ENCODE measurements at places on chromosomes 7 and 10.

- peak; percentile 16 for DNase-seq
Observed at GRCh38 chr7:102978284-102978683, 65.5 kb downstream of the LRRC17 start.

DNA sequence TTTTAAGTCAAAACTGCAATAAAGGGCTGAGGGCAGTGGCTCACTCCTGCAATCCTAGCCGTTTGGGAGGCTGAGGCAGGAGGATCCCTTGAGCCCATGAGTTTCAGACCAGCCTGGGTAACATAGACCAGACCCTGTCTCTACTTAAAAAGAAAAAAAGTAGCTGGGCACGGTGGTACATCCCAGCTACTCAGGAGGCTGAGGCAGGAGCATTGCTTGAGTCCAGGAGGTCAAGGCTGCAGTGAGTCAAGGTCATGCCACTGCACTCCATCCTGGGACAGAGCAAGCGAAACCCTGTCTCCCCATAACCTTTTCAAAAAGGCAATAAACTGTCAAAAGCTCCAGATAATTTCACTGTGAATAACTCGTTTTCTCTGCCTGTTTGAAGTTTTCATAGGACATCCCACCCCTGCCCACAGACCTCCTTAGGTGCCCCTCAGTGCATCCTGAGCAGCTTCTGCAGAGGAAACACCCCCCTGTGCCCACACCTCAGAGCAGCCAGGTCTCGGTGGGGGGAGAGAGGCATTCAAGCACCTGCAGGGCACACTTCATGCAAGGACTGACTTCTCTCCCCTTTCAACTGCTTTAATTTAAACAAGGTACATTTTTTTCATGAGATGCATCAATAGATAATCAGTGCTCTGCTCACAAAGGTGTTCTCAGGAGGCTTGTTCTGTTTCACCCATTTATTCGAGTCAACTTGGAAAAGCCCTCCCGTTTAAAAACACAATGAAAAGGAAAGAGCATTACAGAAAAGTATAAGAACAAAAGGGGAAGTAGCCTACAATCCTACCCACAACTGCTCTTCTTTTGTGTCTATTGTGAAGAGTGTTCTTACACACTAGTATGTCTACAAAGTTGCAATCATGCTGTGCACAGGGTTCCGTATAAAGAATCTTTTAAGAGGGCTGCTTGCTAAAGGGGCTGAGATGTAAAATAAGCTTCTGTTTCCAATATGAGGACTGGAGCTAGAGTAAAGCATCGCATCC, 104.9 kb downstream of the KMT2E start:
- DNase-seq = no peak

DNA sequence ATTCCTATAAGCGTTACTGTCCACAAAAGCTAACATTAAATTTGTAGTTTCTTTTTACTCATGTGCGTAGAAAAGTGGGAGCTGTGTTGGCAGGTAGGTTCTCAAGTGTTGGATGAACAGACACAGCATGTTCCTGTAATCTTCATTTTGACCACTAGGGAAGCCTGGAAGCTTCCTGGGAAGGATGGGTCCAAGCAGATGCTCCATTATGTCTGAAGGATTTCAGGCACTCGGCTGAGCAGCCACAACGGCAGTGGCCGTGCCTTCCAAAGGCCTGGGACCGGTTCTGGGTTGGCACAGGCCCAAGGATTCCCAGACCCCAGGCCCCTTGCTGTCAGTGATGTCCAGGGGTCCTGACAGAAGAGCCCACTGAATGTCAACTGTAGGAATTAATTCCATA, 386.3 kb downstream of the TNS3 start:
- DNase-seq = no peak

DNA sequence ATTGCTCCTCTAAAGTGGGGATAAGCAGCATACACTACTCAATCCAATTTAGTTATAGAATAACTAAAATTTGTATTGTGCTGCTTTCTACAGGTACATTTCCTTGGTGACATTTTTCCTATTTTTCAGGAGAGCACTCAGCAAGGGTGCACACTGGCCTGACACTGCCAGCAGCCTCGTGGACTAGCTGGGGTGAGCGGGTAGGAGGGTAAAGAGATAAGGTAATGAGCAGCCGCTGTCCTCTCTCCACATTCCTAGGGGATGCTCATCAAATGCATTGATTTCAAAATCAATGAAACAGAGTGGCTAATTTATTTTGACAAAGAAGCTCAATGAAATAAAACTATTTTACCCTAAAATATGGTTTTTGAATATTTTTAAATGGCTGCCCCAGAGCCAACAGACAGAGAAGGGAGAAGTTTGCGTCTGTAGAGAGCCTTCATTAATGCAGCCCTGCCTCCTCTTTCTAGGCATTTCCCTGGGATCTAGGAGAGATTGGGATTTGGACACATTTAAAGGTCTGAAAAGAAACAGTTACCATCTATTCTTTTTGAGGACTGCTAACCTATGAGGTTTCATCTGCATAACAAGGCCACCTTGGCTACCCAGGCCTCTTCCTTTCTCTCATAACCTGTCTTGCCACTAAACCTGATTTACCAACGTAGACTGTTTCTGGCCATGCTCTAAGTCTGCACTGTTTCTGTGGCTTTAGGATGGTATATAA, 561.0 kb downstream of the IPMK start:
- no peak for DNase-seq

DNA sequence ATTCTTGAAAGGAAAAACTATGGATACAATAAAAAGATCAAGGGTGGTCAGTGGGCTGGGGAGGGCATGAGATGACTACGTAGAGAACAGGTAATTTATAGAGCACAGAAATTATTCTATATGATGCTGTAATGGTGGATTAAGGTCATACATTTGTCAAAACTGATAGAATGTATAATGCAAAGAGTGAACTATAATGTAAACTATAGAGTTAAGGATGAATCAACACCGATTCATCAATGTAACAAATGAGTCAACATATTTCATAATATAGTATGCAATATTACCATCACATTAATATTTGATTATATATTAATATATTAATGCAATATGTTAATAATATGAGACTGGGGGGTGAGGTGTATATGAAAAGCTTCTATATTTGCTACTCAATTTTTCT, 555.6 kb upstream of the POT1 start:
- DNase-seq = no peak

DNA sequence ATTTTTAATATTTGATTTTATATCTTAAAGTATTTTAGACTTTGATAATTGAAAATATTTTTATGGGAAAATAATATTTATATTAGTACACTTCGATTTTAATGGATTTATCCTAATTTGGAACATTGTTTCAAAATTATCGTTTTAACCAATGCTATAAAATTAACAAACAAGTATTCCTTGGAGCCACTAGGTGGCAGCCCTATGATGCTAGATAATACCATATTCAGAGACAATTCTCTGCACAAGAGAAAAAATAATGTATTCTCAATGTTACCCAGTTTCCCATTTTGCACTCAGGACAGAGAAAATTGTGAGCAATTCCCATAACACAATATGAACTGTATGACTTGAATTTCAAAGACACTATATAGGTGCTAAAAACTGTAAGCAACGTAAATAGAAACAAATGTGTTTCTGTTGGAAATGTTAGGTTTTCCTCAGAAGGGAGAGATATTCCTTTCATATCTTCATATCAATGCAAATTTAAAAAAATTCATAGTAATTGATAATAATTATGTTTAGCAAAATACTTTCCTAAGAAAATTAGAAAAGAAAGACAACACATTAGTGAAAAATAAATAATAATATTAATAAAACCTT, 237.8 kb downstream of the SEMA3E start:
- DNase-seq = peak; percentile 7

GRCh38 chr7:131487217-131487616, 69.2 kb downstream of the PODXL start:
- DNase-seq = no peak

DNA sequence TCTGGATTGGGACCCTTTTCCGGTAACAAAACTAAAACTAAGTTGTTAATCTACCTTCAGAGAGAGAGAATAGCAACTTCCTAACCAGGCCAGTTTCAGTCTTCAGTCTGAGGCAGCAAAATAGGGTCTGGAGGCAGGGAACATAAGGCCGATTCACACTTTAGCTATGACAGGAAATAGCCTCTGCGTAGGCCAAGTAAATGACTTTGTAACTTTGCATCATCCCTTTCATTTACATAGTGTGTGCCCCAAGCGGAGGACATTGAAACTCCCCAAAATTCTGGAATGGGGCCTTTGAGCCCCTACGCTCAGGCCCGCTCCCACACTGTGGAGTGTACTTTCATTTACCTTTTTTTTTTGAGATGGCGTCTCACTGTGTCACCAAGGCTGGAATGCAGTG, 1.7 kb upstream of the UPP1 start:
- DNase-seq = peak; percentile 70

- peak; percentile 69 for DNase-seq
Observed at GRCh38 chr7:54841772-54842697, 83.0 kb upstream of the SEC61G start.

DNA sequence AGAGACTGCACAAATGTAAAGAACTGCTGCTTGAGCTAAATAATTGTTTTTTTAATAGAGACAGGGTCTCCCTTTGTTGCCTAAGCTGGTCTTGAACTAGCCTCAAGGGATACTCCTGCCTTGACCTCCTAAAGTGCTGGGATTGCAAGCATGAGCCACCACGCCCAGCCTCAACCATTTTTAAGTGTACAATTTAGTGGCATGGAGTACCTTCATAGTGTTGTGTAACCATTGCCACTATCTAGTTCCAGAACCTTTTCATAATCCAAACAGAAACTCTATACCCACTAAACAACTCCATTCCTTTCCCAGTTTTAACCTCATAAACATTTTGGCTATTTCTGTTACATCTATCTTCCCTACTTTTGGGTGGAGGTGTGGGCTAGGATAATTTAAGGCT, 6.7 kb downstream of the EIF4H start:
- DNase-seq = no peak

DNA sequence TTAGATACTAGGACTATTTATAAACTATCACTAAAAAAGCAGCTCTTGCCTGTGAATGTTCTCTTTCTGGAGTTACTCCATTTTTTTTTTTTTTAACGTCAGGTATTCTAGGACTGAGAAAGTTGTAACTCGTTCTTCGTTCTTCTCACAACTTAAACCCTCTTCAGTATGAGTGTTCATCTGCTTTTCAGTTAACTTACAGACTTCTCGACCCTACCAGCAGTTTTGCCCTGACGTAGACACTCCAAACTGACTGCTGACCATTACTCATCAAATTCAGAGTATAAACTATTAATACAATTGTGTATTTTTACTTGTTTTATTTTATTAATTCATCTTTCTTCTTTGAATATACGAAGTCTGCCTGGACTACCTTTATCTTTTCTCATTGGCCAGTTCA, 353.1 kb downstream of the GPR37 start:
- DNase-seq = no peak

GRCh38 chr7:25240896-25241295, 12.6 kb upstream of the NPVF start:
- DNase-seq = no peak

DNA sequence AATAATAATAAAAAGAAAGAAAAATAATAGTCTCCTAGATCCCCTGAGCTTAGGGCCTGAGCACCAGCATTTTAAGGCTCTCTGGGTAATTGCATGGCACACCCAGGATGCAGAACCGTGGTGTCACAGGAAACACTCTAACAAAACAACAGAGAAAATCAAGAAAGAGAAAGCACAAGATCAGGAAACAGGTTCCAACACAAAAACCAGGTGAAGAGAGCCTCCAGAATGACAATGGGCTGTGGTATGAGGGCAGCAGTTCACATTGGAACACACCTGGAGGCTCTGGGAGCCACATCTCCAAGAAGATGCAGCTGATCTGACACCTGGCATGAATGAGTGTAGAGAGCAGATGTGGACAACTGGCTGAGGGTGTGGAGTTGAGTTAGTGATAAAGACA, 7.1 kb downstream of the MMRN2 start:
- DNase-seq = no peak

DNA sequence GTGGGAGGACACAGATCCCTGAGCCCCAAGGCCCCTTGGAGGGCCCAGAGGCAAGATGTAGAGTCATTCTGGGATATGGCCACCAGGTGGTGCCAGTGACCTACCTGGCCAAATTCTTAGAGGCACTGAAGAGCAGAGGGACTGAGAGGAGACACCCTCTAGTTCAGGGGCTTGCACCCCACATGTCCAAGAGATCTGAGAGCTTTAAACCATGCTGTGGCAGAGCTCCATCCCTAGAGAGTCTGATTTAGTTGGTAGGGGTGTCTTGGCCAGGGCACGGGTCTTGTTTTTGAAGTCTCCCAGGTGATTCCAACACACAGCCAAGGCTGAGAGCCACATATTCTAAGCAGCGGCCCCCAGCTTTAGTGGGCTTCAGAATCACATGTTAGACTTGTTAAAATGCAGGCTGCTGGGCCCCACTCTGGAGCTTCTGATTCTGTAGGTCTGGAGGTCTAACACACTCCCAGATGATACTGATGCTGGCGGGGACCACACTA, 52.5 kb downstream of the PRF1 start:
- no peak for DNase-seq

DNA sequence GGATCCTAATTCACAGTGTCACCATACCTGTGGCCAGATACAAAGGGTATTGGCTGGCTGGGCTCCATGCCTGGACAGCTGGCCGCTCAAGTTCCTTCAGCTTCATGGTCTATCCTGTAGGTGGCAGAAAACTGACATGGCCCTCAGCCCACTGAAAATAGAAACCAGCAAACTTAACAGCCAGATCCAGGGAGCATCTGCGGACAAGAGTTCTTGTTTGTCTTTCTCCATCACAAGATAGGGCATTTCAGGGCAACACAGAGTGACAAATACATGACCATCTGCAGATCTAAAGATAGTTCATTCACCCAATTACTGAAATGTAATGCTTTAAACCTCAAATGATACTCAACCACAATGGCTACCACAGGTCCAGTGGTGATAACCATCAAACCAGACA, 2.8 kb downstream of the SEC31B start:
- no peak for DNase-seq

DNA sequence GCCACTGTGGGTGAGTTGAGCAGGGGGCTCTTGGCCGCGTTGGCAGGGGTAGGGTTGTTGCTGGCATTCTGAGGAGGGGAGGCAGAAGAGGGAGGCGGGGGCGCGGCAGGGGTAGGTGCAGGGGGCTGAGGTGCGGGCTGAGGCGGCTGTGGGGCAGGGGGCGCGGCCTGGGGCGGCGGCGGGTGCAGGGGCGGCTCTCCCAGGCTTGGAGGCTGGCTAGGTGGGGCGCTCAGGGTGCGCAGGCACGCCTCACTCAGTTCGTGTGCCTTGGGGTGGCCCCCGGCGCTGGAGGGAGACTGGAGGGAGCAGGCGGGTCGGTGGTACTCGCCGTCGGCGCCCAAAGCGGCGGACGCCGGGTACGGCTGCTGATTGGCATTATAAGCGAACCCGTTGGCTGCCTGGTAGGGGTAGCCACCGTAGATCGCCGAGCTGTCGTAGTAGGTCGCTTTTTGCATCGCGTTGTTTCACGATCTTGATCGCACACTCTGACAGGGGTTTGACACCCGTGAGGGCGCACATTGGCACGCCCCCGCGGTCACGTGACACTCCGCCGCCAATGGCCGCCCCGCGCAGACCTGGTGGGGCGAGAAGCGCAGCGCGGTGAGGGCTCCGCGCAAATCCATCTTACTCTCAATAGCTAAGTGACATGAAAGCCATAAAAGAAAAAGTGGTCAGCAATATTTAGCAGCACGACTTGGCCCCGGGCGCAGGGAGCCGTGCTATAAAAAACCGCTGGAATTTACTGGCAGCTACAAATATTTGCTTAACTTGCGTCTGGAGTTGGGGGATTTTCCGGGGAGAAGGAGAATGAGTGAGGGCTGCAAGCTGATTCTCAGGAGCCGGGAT, 7.9 kb upstream of the HOXA2 start:
- DNase-seq = peak; percentile 31

- DNase-seq = peak; percentile 69
Observed at GRCh38 chr7:111083413-111083812, 7.5 kb upstream of the LRRN3 start.

Measured in AG04449 (cell line).